Sigmoid colon (tissue), 7 donors: ENCODE measurements at places on chromosomes 6 and 20. TPM values are rescaled to one million over a fixed set of nuclear protein-coding genes. Genes with fewer than 3 reads are reported as not detected.
A peak's percentile ranks its signal among the peaks of the same experiment; 100 is the strongest.

PRKN gene
- total RNA-seq, result 10.7 TPM

- H3K27ac ChIP-seq, result no peak overlapping the region
- peaks cover 30% of the 10 kb centered on the region for H3K4me1 ChIP-seq
- H3K36me3 ChIP-seq, result no peaks in the 10 kb centered on the region
Observed at GRCh38 chr6:1621070-1621701, 11.5 kb downstream of the FOXC1 start.

GRCh38 chr6:64034910-64035655 is 399.5 kb downstream of the PHF3 start:
- H3K36me3 ChIP-seq, result no peaks in the 10 kb centered on the region
- H3K4me1 ChIP-seq, result peaks cover 10% of the 10 kb centered on the region
- no peak for DNase-seq
- H3K27me3 ChIP-seq, result no peaks in the 10 kb centered on the region
- peak overlapping the region; percentile 41 for H3K27ac ChIP-seq

KCNK16 gene
- total RNA-seq, result not detected

- H3K27me3 ChIP-seq, result no peaks in the 10 kb centered on the region
- no peaks in the 10 kb centered on the region for H3K36me3 ChIP-seq
- no peak overlapping the region for H3K4me3 ChIP-seq
- no peak overlapping the region for H3K27ac ChIP-seq
- DNase-seq, result no peak
- no peaks in the 10 kb centered on the region for H3K4me1 ChIP-seq
Observed at GRCh38 chr6:132964868-132965382, 150.6 kb downstream of the RPS12 start.

CGAS gene
- 5.0 TPM for total RNA-seq

- H3K36me3 ChIP-seq, result no peaks in the 10 kb centered on the region
- no peak overlapping the region for H3K4me3 ChIP-seq
- H3K27ac ChIP-seq, result no peak overlapping the region
- H3K4me1 ChIP-seq, result no peaks in the 10 kb centered on the region
Observed at GRCh38 chr6:140264431-140264830, 890.0 kb upstream of the CITED2 start.

SOD2 gene
- 187 TPM for total RNA-seq

GRCh38 chr6:89269252-89269651 is 45.8 kb downstream of the GABRR2 start:
- H3K4me3 ChIP-seq, result no peak overlapping the region
- no peak overlapping the region for H3K27ac ChIP-seq
- no peaks in the 10 kb centered on the region for H3K27me3 ChIP-seq
- no peaks in the 10 kb centered on the region for H3K4me1 ChIP-seq
- no peak for DNase-seq

DNA sequence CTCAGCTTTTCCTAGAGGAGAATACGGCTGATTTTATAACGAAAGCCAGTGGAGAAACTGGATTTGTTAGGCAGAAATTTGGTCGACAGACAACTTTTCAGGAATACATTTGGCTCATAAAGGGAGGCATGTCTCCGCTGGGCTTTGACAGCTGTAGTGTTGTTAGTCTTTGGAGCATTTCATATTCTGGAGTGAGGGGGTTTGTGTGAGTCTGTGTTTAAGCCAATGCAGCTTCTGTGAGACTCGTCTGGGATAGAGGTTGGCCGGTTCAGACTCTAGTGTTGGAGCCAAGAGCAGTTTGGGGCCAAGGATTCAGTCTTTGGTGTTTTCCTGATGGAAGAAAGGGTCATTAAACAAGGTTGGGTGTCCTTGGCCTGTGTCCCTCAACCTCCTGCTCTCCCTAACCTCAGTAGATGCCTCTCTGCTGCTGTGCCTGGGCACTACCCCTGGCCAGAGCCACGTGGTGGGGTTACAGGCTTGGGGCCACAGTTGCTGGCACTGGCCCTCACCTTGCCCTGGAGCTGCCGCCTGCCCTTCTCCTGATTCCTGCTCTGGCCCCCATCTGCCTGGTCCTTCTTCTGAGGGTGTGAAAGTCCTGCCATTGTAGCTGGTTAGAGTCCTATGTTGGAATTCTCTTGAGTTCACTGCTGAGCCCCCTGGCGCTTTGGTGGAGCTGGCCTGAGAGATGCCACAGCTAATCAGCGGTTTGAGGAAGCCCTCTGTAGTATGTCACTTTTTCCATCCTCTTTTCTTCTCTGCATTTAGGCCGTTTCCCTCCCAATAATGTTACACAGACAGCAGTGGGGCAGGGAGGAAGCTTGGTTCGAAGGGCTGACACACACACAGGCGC is 6.9 kb downstream of the PTK7 start:
- no peak for DNase-seq
- no peaks in the 10 kb centered on the region for H3K36me3 ChIP-seq
- H3K4me3 ChIP-seq, result no peak overlapping the region
- H3K27ac ChIP-seq, result no peak overlapping the region
- no peaks in the 10 kb centered on the region for H3K4me1 ChIP-seq

DNA sequence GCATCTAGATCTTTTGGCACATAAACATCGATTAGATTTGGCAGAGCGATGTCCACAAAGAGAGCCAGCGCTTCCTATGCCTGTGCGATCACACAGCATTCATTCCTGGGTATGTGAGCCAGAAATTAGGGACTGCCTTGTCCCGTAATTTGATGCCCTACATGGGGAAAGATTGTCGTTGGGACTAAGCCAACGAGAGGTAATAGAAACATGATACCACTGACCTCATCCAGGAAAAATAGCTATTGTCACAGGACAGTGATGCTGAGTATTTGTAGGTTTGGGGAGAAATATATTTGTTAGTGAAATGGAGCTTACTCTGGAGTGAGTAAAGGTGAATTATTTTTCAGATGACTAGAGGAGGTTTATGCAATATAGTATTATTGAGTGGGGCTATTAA is 154.0 kb downstream of the TSHZ2 start:
- H3K4me1 ChIP-seq, result no peaks in the 10 kb centered on the region
- H3K36me3 ChIP-seq, result no peaks in the 10 kb centered on the region
- no peak overlapping the region for H3K4me3 ChIP-seq
- no peak for DNase-seq
- H3K27me3 ChIP-seq, result no peaks in the 10 kb centered on the region

- no peaks in the 10 kb centered on the region for H3K36me3 ChIP-seq
- H3K4me1 ChIP-seq, result peaks cover 45% of the 10 kb centered on the region
- no peak overlapping the region for H3K27ac ChIP-seq
Observed at GRCh38 chr6:125008261-125008703, 46.0 kb downstream of the RNF217 start.

PRICKLE4 gene
- 4.6 TPM for total RNA-seq

DNA sequence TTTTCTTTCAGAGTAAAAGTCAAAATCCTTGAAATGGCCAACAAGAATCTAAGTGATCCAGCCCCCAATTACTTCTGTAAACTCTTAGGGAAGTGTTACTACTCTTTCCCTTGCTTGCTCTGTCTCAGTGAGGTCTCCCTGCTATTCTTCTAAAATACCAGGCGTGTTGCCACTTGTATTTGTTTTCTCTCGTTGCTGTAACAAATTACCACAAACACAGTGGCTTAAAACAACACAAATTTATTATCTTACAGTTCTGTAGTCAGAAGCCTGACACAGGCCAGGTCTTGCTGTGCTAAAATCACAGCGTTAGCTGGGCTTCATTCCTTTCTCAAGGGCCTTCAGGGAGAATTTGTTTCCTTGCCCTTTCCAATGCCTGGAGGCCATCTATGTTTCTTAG is 59.9 kb downstream of the HECA start:
- no peaks in the 10 kb centered on the region for H3K27me3 ChIP-seq
- no peak for DNase-seq
- no peak overlapping the region for H3K4me3 ChIP-seq
- no peak overlapping the region for H3K27ac ChIP-seq
